Sigmoid colon (tissue), 7 donors: ENCODE measurements at places on chromosomes 11 and 22. TPM values are rescaled to one million over a fixed set of nuclear protein-coding genes. Genes with fewer than 3 reads are reported as not detected.

- no peak overlapping the region for H3K4me3 ChIP-seq
- H3K4me1 ChIP-seq: no peaks in the 10 kb centered on the region
Observed at GRCh38 chr11:109048098-109048497, 373.9 kb upstream of the C11orf87 start.

DNA sequence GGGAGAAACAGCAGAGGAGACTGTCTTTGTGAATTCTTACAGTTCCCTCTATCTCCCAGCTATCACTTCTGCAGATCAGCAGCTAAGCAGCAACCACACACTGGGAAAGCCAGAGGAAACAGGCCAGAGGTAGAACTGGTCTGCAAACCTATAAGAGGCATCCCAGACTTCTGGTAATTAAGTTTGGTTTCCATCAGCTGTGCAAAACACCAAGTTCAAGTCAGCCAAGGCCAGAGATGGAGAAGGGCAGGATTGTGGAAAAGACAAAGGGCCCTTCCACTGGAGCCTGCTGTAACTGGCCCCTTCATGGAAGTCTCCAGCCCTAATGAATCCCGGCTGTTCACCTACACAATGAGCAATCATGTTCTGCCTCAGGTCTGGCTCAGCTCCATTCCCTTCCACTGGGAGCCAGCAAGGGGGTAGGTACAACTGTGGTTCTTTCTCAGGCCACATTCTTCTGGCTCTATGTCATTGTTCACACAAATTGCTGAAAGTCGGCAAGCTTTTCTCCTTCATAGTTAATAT is 4.6 kb upstream of the PAMR1 start:
- DNase-seq: peak; percentile 68
- no peak overlapping the region for H3K27ac ChIP-seq
- H3K36me3 ChIP-seq: no peaks in the 10 kb centered on the region

DNA sequence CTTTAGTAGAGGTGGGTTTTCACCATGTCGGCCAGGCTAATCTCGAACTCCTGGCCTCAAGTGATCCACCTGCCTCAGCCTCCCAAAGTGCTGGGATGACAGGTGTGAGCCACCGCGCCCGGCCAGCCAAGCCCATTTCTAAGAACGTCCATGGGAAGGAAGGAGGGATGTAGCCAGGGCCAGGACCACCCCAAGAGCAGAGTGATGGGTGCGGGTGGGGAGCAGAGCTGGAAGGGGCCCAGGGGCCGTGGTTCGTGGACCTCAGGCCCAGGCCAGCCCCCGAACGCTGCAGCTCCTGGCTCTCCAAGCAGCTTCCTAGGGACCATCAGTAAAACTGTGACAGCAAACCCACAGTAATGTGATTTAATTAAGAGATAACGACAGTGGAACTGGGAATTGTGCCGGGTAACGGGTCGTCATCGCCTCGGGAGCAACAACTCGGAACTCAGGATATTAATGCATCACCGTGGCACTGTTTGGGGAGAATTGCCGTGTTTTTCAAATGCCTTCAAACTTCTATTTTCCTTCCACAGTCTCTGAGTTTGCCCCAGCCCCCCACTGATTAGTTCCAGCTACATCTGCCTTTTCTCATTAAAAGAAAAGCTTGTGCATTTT is 74.3 kb downstream of the BRD1 start:
- no peaks in the 10 kb centered on the region for H3K4me1 ChIP-seq
- H3K4me3 ChIP-seq: no peak overlapping the region
- H3K27me3 ChIP-seq: no peaks in the 10 kb centered on the region
- H3K27ac ChIP-seq: no peak overlapping the region
- no peak for DNase-seq

DNA sequence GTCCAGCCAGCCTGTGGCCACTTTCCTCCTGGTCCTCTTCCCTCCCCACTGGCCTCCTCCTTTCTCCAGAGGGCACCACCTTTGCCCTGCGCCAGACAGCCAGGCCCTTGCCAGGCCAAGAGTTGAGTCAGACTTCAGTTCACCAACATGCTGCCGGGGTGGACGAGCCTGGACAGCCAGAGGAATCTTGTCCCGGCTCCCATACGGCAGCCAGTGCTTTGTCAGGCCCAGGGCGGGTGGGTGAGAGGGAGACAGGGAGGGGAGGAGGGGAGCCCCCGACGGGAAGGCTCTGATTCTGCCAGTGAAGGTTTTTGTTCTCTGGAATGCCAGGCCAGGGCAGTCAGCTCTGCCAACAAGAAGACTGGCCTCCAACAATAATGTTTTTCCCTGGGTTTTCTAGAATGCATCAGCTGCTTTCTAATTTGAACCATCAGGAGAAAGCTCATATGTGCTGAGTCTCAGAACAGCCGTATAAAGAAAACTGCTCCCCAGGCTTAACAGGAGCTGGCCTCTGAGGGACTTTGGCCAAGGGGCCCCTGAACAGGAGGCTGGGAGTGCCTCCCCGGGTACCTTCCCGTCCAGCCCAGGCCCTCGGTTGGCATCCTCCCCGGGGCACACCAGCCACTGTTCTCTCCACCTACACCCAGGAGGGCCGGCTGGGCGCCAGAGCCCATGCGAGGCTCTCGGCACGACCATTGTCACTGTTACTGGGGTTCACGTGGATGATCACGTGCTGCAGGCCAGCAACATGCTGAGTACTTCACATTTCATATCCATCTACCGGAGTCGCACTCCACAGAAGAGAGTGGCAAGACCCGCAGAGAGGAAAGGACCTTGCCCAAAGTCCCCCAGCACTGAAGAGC is 28.6 kb downstream of the LIF start:
- no peak overlapping the region for H3K4me3 ChIP-seq
- no peak overlapping the region for H3K27ac ChIP-seq
- H3K36me3 ChIP-seq: no peaks in the 10 kb centered on the region
- no peak for DNase-seq
- H3K27me3 ChIP-seq: no peaks in the 10 kb centered on the region
- H3K4me1 ChIP-seq: no peaks in the 10 kb centered on the region

DNA sequence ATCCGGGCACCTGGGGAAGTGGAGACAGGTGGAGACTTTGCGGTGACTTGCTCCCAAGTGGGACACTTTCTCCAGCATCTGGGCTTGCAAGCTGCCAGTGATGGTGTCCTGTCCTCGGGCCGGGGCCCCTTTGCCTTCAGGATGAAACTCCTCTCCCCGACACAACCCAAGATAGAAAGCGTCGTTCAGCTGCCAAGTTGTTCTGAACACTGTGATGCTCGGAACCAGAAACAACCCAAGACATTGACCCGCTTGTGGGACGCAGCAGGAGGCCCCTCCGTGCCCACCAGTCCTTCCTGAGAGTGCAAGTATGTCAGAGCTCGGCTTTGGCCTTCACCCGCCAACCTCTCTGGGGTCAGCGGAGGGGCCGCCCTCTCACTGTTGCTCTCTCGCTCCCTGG is 31.3 kb downstream of the LINC01488 start:
- no peaks in the 10 kb centered on the region for H3K4me1 ChIP-seq
- H3K36me3 ChIP-seq: no peaks in the 10 kb centered on the region
- no peak for DNase-seq
- no peak overlapping the region for H3K4me3 ChIP-seq

GRCh38 chr22:50085211-50085972 is at the start of gene MLC1:
MLC1 (minus strand) TSS chr22:50085426; CDS start chr22:50084902, 524 bp downstream.
- peaks cover 10% of the 10 kb centered on the region for H3K27me3 ChIP-seq
- no peak within 1 kb of the TSS for H3K27ac ChIP-seq
- no peaks in the 10 kb centered on the region for H3K4me1 ChIP-seq
- no peak for DNase-seq

DNA sequence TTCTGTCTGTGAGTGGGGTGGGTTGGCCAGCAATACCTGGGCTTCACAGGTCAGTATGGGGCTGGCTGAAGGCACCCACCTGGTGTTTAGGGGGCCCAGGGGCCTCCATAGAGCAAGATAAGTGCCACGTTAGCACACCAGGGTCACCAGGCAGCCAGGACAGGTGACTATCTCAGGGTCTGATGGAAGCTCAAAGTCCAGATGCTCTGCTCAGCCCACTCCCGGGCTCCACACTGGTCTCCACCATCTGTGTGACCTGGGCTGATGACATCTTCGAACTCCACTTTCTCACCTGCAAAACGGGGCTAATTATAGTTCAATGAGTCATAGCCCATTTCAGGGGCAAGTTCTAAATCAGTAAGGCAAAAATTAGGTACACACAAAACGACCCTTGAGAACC is 39.4 kb upstream of the PRDM11 start:
- H3K4me1 ChIP-seq: no peaks in the 10 kb centered on the region
- no peak overlapping the region for H3K4me3 ChIP-seq
- H3K27ac ChIP-seq: no peak overlapping the region
- H3K27me3 ChIP-seq: no peaks in the 10 kb centered on the region

DNA sequence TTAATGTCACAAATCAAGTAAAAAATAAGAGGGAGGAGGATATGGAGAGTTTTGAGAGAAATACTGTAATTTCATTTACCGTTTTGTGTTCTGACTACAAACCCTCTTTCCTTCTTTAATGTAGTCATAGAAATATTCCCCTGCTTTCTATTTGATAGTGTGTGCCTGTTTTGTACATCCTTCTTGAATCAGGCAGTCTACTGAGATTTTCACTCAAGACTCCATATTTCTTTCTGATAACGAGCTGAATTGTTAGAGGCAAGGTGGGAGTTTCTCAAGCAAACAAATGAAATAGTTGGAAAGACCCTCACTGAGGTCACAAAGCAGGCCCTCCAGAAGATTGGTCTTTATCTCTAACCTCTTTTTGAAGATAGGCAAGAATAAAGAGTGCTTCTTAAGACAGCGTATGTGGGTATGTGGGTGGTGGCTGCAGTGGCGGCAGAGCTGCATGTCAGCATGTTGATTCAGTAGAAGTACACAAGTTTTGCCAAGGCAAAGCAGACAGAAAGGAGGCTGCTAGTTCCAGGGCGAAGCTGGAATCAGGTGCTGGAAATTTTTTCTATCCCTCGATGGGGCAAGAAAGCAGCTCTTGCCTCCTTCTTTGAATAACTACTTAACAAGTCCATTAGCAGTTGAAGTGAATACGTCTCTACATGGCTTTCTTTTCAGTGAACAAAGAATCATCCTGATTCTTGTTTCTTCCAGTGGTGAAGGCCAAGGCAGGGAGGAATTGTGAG is 164.2 kb downstream of the FAM76B start:
- no peak for DNase-seq
- H3K36me3 ChIP-seq: no peaks in the 10 kb centered on the region
- H3K4me3 ChIP-seq: no peak overlapping the region
- H3K27ac ChIP-seq: no peak overlapping the region
- no peaks in the 10 kb centered on the region for H3K4me1 ChIP-seq

DNA sequence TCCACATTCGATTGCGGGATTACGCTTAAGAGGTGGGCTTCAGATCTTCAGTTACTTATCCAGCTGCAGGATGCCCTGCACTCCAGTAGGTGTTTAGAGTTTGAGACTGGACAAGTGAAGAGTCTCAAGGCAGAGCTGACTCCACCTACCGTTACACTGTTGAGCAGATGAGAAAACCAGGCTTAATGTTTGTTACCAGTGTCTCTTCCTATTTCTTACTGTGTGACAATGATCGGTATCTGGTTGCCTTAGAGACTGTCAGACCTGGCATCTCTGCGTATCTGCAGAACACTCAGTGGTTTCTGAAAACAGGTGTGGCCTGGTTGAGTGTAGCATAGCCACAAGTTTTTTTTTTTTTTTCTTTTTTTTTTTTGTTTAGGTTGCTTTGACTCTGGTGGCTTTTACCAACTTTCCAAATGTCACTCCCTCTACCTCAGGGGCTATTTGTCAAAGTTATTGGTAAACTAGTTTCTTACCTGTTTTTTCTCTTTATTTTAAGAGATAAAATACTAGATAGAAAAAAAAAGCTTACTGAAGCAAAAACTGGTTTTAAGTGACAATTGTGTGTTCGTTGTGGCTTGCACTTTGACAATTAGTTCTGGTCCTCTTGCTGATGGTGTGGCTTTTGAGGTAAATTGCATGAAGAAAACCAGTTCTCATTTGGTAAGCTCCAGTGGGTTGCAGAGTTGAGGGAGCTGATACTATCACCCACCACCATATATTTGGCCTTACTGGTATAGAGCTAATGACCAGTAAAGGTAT is 284.8 kb downstream of the ETS1 start:
- H3K4me1 ChIP-seq: peaks cover 17% of the 10 kb centered on the region
- H3K27ac ChIP-seq: no peak overlapping the region
- DNase-seq: no peak
- H3K27me3 ChIP-seq: no peaks in the 10 kb centered on the region
- H3K4me3 ChIP-seq: no peak overlapping the region

GRCh38 chr11:34354782-34355181 is 3.0 kb downstream of the ABTB2 start:
- H3K36me3 ChIP-seq: no peaks in the 10 kb centered on the region
- no peaks in the 10 kb centered on the region for H3K27me3 ChIP-seq
- peaks cover 30% of the 10 kb centered on the region for H3K4me1 ChIP-seq
- no peak overlapping the region for H3K27ac ChIP-seq

- DNase-seq: no peak
- no peak overlapping the region for H3K4me3 ChIP-seq
- H3K27me3 ChIP-seq: no peaks in the 10 kb centered on the region
- H3K36me3 ChIP-seq: no peaks in the 10 kb centered on the region
Observed at GRCh38 chr11:121341609-121342008, 49.0 kb downstream of the SC5D start.

- peaks cover 5% of the 10 kb centered on the region for H3K36me3 ChIP-seq
- peak overlapping the region; percentile 68 for H3K4me3 ChIP-seq
- DNase-seq: peak; percentile 84
- no peaks in the 10 kb centered on the region for H3K27me3 ChIP-seq
- peak overlapping the region; percentile 98 for H3K27ac ChIP-seq
Observed at GRCh38 chr11:65919573-65920371, 546 bp downstream of the DRAP1 start.

DNA sequence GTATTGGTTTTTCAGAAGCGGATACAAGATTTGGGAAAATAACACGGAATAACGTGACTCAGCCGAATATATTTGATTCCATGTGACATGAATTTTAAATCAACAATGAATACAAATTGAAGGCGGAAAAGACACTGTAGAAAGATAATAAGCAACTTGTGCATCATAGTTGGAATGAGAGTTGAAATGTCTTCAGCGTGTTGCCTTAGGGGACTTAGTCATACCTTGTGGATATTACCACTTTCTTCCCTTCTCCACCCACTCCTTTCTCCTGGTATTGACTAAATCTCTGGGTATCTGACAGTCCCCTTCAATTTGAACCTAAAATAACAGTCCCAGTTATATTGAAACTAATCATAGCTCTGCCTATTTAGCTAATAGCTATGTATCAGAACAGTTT is 2373.1 kb upstream of the RAG2 start:
- no peaks in the 10 kb centered on the region for H3K27me3 ChIP-seq
- H3K4me3 ChIP-seq: no peak overlapping the region
- H3K27ac ChIP-seq: no peak overlapping the region
- no peaks in the 10 kb centered on the region for H3K4me1 ChIP-seq
- no peak for DNase-seq

DNA sequence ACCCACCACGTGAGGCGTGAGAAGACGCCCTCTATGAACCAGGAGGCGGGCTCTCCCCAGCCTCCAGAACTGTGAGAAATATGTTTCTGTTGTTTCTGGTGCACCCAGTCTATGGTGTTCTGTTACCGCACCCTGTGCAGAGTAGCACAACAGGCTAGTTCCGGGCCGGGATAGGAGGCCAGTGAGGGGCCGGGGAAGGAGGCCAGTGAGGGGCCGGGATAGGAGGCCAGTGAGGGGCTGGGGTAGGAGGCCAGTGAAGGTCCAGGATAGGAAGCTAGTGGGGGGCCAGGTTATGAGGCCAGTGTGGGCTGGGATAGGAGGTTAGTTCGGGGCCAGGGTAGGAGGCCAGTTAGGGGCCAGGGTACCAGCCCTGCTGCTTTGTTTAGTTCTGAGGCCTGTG is 204.6 kb downstream of the BARX2 start:
- H3K4me3 ChIP-seq: no peak overlapping the region
- H3K27me3 ChIP-seq: no peaks in the 10 kb centered on the region
- DNase-seq: no peak

Gene LMNTD2
- total RNA-seq: 0.66 TPM

Gene OR52E8
- total RNA-seq: not detected

Gene NCF4
- total RNA-seq: 15.0 TPM

Gene KCNQ1OT1
- 0.99 TPM for total RNA-seq

Gene FAR1
- total RNA-seq: 38.5 TPM
